Osteocyte (in vitro differentiated cells): ENCODE measurements at places on chromosomes 2 and 18.

DNA sequence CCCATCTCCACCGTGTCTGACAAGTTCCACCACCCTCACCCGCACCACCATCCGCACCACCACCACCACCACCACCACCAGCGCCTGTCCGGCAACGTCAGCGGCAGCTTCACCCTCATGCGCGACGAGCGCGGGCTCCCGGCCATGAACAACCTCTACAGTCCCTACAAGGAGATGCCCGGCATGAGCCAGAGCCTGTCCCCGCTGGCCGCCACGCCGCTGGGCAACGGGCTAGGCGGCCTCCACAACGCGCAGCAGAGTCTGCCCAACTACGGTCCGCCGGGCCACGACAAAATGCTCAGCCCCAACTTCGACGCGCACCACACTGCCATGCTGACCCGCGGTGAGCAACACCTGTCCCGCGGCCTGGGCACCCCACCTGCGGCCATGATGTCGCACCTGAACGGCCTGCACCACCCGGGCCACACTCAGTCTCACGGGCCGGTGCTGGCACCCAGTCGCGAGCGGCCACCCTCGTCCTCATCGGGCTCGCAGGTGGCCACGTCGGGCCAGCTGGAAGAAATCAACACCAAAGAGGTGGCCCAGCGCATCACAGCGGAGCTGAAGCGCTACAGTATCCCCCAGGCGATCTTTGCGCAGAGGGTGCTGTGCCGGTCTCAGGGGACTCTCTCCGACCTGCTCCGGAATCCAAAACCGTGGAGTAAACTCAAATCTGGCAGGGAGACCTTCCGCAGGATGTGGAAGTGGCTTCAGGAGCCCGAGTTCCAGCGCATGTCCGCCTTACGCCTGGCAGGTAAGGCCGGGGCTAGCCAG, 1.2 kb downstream of the ONECUT2 start:
- H3K27me3 ChIP-seq = peaks cover 90% of the 10 kb centered on the region
- no peak overlapping the region for H3K27ac ChIP-seq
- H3K4me3 ChIP-seq = peak overlapping the region; percentile 58
- H3K36me3 ChIP-seq = no peaks in the 10 kb centered on the region
- no peak for DNase-seq

- H3K36me3 ChIP-seq = no peaks in the 10 kb centered on the region
- peaks cover 3% of the 10 kb centered on the region for H3K27me3 ChIP-seq
- H3K4me1 ChIP-seq = no peaks in the 10 kb centered on the region
These were observed 482.0 kb downstream of the BCL11A start for GRCh38 chr2:60071490-60071831.

DNA sequence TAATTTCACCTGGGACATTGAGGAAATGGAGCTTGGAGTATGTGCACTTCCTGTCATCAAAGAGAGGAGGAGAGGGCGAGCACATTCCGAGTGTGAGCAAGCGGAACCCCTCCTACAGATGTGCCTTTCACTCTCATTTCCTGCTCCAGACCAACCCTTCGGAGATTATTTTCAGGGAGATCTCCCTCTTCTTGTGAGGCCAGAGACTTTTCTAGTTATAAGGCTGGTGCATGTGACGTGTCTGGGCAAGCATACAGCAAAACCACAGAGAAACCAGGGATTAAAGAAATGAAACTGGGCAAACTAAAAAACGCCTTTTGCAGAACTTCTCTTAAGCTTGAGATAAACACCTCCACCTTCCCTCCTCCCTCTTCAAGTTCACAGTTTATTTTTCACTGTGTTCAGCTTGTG, 409.2 kb upstream of the TCF4 start:
- H3K4me1 ChIP-seq = peaks cover 33% of the 10 kb centered on the region
- no peak overlapping the region for H3K4me3 ChIP-seq
- no peak for DNase-seq
- no peaks in the 10 kb centered on the region for H3K27me3 ChIP-seq

- H3K27ac ChIP-seq = no peak overlapping the region
- H3K36me3 ChIP-seq = no peaks in the 10 kb centered on the region
- H3K27me3 ChIP-seq = no peaks in the 10 kb centered on the region
- no peak overlapping the region for H3K4me3 ChIP-seq
- peaks cover 7% of the 10 kb centered on the region for H3K4me1 ChIP-seq
These were observed 37.1 kb downstream of the ANKRD44 start for GRCh38 chr2:197273485-197273884.

- H3K4me3 ChIP-seq = no peak overlapping the region
- peak overlapping the region; percentile 53 for H3K27ac ChIP-seq
- H3K4me1 ChIP-seq = peaks cover 68% of the 10 kb centered on the region
These were observed 179.3 kb downstream of the FIGN start for GRCh38 chr2:163556511-163556910.

DNA sequence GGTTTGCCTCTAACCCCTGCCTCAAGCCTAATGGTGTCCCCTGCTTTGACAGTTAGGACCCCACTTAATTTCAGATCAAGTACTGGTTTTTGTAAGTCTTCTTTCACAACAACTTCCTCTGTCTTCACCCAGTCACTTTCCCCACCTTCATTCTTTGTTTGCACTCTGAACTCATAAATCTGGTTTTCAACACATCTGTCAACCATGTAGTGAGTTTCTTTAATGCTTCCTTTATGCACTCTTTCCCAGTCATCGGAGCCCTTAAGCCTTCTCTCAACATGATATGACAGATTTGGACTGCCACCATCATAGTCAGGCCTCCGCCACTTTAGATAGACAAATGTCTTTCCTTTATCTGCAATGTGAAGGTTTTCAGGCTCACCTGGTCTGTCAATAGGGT, 109.1 kb downstream of the PLEKHA3 start:
- no peak overlapping the region for H3K27ac ChIP-seq
- H3K4me3 ChIP-seq = no peak overlapping the region
- no peak for DNase-seq
- no peaks in the 10 kb centered on the region for H3K4me1 ChIP-seq

- H3K27ac ChIP-seq = no peak overlapping the region
- peaks cover 7% of the 10 kb centered on the region for H3K27me3 ChIP-seq
- H3K4me3 ChIP-seq = no peak overlapping the region
- DNase-seq = no peak
These were observed 1682.3 kb upstream of the PIK3C3 start for GRCh38 chr18:40272630-40273231.

GRCh38 chr2:207045531-207045930, 106.2 kb downstream of the CPO start:
- no peak for DNase-seq
- no peak overlapping the region for H3K4me3 ChIP-seq
- H3K36me3 ChIP-seq = no peaks in the 10 kb centered on the region
- no peak overlapping the region for H3K27ac ChIP-seq
- H3K27me3 ChIP-seq = no peaks in the 10 kb centered on the region
- peaks cover 36% of the 10 kb centered on the region for H3K4me1 ChIP-seq

GRCh38 chr18:30451981-30452380, 590.6 kb downstream of the DSC3 start:
- H3K27ac ChIP-seq = peak overlapping the region; percentile 54
- H3K27me3 ChIP-seq = no peaks in the 10 kb centered on the region
- no peak overlapping the region for H3K4me3 ChIP-seq
- H3K36me3 ChIP-seq = no peaks in the 10 kb centered on the region
- no peak for DNase-seq
- H3K4me1 ChIP-seq = peaks cover 21% of the 10 kb centered on the region

GRCh38 chr2:37453027-37453426, 108.6 kb downstream of the QPCT start:
- no peak overlapping the region for H3K27ac ChIP-seq
- peaks cover 20% of the 10 kb centered on the region for H3K4me1 ChIP-seq
- no peak for DNase-seq

- peaks cover 4% of the 10 kb centered on the region for H3K27me3 ChIP-seq
- H3K27ac ChIP-seq = no peak overlapping the region
- DNase-seq = no peak
- no peak overlapping the region for H3K4me3 ChIP-seq
- H3K36me3 ChIP-seq = no peaks in the 10 kb centered on the region
These were observed 17.0 kb upstream of the DNER start for GRCh38 chr2:229731363-229731762.

GRCh38 chr2:143690235-143690634, 561.0 kb downstream of the ARHGAP15 start:
- no peak for DNase-seq
- H3K36me3 ChIP-seq = no peaks in the 10 kb centered on the region
- H3K27me3 ChIP-seq = no peaks in the 10 kb centered on the region
- no peak overlapping the region for H3K4me3 ChIP-seq
- H3K27ac ChIP-seq = no peak overlapping the region

GRCh38 chr2:33210626-33211025, 263.9 kb downstream of the LTBP1 start:
- H3K4me1 ChIP-seq = peaks cover 87% of the 10 kb centered on the region
- DNase-seq = no peak
- no peak overlapping the region for H3K4me3 ChIP-seq
- H3K27me3 ChIP-seq = no peaks in the 10 kb centered on the region
- H3K27ac ChIP-seq = peak overlapping the region; percentile 91

DNA sequence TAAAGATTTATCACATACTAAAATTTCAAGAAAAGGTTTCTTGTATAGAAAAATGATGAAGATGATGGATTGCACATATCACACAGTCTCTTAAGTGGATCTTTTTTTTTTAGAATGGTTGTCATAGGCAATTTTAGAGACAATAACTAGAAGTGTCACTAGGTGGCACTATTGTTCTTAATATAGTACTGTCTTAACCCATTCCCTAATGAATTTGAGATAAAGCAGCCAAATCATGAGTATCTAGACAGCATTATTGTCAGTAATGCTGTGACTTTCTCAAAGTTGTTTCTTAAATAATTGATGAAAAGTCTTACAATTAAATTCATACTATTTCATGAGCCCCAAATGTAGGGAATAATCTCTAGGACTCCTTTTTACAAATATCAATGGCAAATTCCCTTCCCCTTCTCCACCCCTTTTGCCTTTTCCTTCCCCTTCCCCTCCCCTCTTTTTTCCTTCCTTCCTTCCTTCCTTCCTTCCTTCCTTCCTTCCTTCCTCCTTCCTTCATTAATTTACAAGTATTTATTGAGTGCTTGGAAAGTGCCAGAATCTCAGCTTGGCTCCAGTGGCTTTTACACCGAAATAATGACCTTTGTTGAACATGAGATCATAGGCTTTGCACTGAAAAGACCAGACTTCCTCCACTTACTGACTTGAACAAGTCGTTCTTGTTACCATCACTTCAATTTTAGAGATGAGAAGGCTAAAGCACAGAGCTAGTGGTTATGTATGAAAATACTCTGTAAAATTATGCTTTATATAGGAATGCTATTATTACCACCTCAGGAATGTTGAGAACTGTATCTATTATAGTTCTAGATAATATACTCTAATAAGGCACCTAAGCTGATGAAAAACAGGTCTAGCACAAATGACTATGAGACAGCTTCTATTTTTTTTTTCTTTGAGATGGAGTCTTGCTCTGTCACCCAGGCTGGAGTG, 19.8 kb downstream of the MYL12B start:
- peaks cover 4% of the 10 kb centered on the region for H3K4me1 ChIP-seq
- H3K36me3 ChIP-seq = peaks cover 19% of the 10 kb centered on the region
- H3K4me3 ChIP-seq = no peak overlapping the region
- no peak for DNase-seq
- no peaks in the 10 kb centered on the region for H3K27me3 ChIP-seq
- no peak overlapping the region for H3K27ac ChIP-seq

DNA sequence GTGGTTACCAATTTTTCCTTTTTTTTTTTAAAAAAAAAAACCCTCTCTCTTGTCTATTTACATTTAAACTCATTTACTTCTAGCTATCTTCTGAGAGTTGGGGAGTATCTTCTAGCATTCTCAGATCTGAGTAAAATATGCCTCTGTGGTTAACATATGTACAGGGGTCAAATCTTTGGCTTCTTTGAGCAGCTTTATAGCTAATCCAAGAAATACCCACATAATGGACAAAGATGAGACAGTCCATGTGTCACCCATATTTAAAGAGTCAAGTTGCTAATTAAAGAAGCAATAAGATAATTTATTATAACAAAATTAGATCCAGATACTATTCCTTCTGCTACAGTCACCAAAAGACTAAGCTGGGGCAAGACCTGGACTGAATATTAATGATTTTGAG, 139.0 kb upstream of the HNRNPA3 start:
- peaks cover 12% of the 10 kb centered on the region for H3K27me3 ChIP-seq
- no peaks in the 10 kb centered on the region for H3K4me1 ChIP-seq
- H3K36me3 ChIP-seq = no peaks in the 10 kb centered on the region
- no peak overlapping the region for H3K27ac ChIP-seq

DNA sequence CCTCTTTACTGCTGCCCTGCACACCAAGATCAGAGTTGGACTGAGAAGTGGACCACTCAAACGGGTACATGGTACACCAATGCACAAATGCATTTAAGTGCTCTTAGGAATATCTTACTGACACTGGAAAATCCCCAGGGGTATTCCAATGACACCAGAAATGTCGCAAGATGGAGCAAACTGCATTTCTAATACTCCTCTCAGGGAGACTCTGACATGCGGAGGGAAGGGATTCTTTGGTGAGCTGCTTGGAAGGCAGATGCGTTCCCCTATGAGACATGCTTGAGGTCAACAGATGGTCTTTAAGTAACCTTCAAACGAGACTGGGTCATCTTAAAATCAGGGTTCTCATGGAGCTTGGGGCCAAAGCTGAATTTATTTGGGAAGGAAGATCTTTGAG, 521.8 kb upstream of the TCF4 start:
- H3K4me1 ChIP-seq = peaks cover 25% of the 10 kb centered on the region
- H3K36me3 ChIP-seq = peaks cover 3% of the 10 kb centered on the region
- H3K4me3 ChIP-seq = no peak overlapping the region

- no peaks in the 10 kb centered on the region for H3K27me3 ChIP-seq
- DNase-seq = no peak
- H3K27ac ChIP-seq = no peak overlapping the region
- no peak overlapping the region for H3K4me3 ChIP-seq
These were observed 232.0 kb downstream of the ANAPC1 start for GRCh38 chr2:111652038-111652437.

GRCh38 chr2:206443735-206444527, 599 bp downstream of the ADAM23 start:
- H3K27ac ChIP-seq = peak overlapping the region; percentile 51
- H3K27me3 ChIP-seq = peaks cover 7% of the 10 kb centered on the region
- peaks cover 13% of the 10 kb centered on the region for H3K4me1 ChIP-seq
- no peaks in the 10 kb centered on the region for H3K36me3 ChIP-seq
- H3K4me3 ChIP-seq = peak overlapping the region; percentile 95

DNA sequence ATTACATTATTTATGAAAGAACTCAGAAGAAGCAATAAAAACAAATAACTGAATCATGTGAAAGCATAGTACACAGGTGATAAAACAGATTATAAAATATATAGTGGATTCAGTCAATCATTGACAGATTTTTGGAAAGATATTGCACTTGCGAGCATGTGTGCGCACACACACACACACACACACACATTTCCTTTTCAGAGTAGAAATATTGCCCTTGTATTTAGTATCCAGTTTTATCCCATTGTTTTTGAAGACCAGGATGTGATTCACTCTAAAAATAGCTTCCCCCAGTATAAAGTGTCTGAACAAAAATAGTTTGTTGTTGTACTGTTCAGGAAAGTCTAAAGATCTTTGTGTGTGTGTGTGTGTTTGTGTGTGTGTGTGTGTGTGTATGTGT, 145.5 kb downstream of the CALCRL start:
- no peak overlapping the region for H3K4me3 ChIP-seq
- H3K4me1 ChIP-seq = peaks cover 14% of the 10 kb centered on the region
- DNase-seq = no peak
- no peaks in the 10 kb centered on the region for H3K36me3 ChIP-seq

DNA sequence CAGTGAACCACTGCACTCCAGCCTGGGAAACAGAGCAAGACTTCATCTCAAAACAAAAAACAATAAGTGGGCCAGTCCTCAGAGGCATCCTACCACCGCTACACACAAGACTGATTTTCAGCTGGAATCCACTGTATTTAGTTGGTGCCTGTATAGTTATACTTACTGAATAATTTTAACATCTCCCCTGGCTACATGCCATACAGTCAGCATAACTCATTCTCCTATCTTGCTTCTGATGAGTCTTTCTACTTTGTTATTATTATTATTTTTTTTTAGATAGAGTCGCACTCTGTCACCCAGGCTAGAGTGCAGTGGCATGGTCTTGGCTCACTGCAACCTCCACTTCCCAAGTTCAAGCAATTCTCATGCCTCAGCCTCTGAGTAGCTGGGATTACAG, 19.9 kb upstream of the CAB39 start:
- H3K27ac ChIP-seq = no peak overlapping the region
- no peak overlapping the region for H3K4me3 ChIP-seq
- DNase-seq = no peak
- H3K4me1 ChIP-seq = peaks cover under 1% of the 10 kb centered on the region
